Aorta (tissue), 5 donors: ENCODE measurements at places on chromosomes 11 and 22. TPM values are rescaled to one million over a fixed set of nuclear protein-coding genes. Genes with fewer than 3 reads are reported as not detected.

Gene AMOTL1
- total RNA-seq = 78.5 TPM

Gene TXNRD2
- 21.0 TPM for total RNA-seq

Gene MMP13
- total RNA-seq = not detected

Gene NXPE1
- not detected for total RNA-seq

Gene PLAAT4
- 12.4 TPM for total RNA-seq

Gene AQP11
- not detected for total RNA-seq

Gene HIRA
- 20.8 TPM for total RNA-seq

Gene PRG3
- total RNA-seq = not detected

Gene PRDM11
- total RNA-seq = 23.6 TPM

Gene RFPL3
- not detected for total RNA-seq

Gene DDI1
- not detected for total RNA-seq

Gene SGSM1
- 9.5 TPM for total RNA-seq

Gene KCNJ1
- total RNA-seq = 0.19 TPM

Gene LAMTOR1
- total RNA-seq = 61.1 TPM

Gene CD81
- 620 TPM for total RNA-seq

Gene TOM1
- total RNA-seq = 50.5 TPM
